ENCODE measurements at places on chromosomes 16 and 17. TPM values are rescaled to one million over a fixed set of nuclear protein-coding genes. Genes with fewer than 3 reads are reported as not detected.

Gene TLCD3A
- 18.9 TPM for total RNA-seq

Gene JPT2
- 8.8 TPM for total RNA-seq

Gene EVI2B
- not detected for total RNA-seq

Gene KRTAP4-3
- not detected for total RNA-seq

Gene MRM1
- 3.7 TPM for total RNA-seq

Gene SLC6A2
- not detected for total RNA-seq

Gene SNX20
- total RNA-seq = not detected

Gene UNC45B
- not detected for total RNA-seq

Gene KCNH6
- not detected for total RNA-seq

Gene KIF18B
- not detected for total RNA-seq

Gene RNF166
- 8.9 TPM for total RNA-seq

Gene AOC3
- total RNA-seq = 0.23 TPM

Gene RAB37
- 0.15 TPM for total RNA-seq

Gene HID1
- 0.23 TPM for total RNA-seq

Gene CDH1
- total RNA-seq = not detected
